ENCODE measurements at places on chromosomes 4 and X. TPM values are rescaled to one million over a fixed set of nuclear protein-coding genes. Genes with fewer than 3 reads are reported as not detected.

- no peak for DNase-seq
Measured at GRCh38 chr4:142440093-142440492, 406.0 kb downstream of the INPP4B start.

DNA sequence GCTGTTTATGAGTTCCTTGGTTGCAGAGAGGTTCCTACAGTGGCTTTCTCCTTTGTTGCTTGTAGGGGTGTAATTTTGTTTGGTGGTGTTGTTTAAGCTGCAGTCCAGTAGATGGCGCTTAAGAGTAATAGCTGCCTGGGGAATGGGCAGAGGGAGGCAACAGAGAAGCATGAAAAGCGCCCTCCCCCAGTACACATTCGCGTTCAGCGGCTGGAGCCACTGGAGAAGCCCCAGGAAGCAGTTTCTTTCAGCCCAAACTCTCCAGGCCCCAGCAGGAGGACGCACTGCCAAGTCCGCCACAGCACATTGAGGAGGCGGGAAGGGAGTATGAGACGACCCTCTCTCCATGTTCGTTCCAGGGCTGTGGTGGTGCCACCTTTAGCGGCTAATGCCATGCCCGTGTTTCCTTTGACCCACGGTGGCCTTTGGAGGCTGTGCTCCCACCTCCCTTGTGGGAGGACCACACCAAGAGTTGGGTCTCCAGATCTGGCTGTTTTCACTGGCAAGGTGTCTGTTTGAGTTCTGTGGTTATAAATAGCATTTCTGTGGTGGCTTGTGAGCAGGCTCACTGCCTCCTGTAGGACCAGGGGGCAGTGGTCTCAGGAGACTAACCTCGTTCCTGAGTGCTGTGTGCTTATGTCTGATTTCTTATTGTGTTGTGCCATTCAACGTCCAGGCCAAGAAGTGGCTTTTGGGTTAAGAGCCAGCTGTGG is 252.3 kb downstream of the ARHGAP10 start:
- no peak for DNase-seq

The SPP1 gene
- total RNA-seq = 3.7 TPM

The GPAT3 gene
- total RNA-seq = 44.2 TPM
